ENCODE measurements at places on chromosomes 5 and 9. TPM values are rescaled to one million over a fixed set of nuclear protein-coding genes. Genes with fewer than 3 reads are reported as not detected.

- no peak for DNase-seq
Measured at GRCh38 chr5:150544611-150545219, 36.8 kb downstream of the NDST1 start.

DNA sequence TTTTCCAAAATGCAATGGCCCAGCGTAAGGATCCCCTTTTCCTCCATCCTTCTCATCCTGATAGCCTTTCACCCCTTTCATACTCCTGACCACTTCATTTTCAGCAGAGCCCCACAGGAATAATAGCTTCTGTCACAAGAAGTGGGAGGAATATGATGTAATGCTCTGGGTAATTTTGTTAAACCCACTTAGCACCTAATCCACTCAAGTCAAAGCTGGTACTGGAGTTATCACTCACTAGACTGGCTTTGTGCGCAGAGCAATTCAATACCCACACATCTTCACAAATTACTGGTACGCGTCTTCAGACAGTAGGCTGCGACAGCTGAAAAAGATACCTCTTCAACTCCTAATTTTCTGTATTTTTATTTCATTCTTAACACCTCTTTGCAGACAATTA is 2232.8 kb upstream of the WWC1 start:
- no peak for DNase-seq

The ADAMTSL2 gene
- not detected for polyA plus RNA-seq

DNA sequence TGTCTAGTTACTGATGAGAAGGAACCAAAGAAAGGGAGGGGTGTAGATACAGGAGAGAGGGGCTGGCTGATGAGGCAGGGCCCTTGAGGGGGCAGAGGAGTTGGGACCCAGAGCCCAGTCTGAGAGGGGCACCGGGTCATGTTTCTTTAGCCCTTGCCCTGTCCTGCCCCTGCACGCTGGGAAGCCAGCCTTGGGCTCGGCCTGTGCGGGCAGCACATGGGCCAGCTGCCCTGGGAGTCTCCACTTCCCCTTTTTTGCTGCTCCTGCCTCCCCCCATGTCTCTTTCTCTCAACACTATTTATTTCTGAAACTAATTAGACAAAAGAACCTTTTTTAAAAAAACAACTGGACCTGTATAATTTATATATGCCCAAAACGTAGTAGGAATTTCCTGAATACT is 20.5 kb downstream of the MVB12B start:
- DNase-seq: no peak

DNA sequence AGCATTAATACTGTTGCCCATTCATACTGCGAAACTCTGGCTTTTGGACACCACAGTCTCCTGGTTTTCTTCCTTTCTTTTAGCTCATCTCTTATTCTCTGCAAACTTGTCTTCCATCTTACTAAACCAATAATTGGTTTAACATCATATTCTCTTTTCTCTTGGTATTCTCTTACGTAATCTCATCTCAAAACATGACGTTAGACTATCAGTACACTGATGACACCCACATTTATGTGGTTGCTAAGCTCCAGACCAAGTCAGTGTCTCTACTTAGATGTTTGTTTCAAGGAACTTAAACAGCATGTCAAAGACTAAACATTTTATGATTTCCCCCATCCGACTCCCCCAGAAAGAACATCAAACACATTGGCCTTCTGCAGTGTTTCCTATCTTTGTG is 2.1 kb downstream of the PRRC1 start:
- no peak for DNase-seq

GRCh38 chr5:173328844-173329490 is 753 bp upstream of the STC2 start:
- no peak for DNase-seq

The DAB2 gene
- 7.5 TPM for polyA plus RNA-seq

- no peak for DNase-seq
Measured at GRCh38 chr9:91045041-91045440, 243.4 kb downstream of the SYK start.

The MRRF gene
- polyA plus RNA-seq: 62.9 TPM

DNA sequence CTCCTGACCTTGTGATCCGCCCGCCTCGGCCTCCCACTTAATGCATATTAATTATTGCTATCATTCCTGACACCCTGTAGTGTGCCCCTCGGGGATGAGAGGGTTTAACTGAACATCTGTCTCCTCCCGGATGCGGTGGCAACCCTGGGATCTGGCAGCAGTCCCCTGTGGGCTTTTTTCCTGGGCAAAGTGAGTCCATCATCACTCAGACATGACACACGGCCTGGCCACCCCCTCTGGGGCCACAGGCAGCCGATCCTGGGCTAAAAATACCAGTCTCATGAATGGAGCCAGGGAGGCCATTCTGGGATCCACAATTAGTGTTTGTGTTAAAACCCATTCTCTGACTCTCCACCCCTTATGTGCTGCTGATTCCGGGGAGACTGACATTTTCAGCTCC is 161.2 kb downstream of the RGS3 start:
- no peak for DNase-seq

GRCh38 chr9:117076571-117077290 is 338.1 kb downstream of the ASTN2 start:
- DNase-seq: no peak

GRCh38 chr5:87113861-87114260 is 153.8 kb upstream of the RASA1 start:
- no peak for DNase-seq

The TEX48 gene
- polyA plus RNA-seq: not detected

DNA sequence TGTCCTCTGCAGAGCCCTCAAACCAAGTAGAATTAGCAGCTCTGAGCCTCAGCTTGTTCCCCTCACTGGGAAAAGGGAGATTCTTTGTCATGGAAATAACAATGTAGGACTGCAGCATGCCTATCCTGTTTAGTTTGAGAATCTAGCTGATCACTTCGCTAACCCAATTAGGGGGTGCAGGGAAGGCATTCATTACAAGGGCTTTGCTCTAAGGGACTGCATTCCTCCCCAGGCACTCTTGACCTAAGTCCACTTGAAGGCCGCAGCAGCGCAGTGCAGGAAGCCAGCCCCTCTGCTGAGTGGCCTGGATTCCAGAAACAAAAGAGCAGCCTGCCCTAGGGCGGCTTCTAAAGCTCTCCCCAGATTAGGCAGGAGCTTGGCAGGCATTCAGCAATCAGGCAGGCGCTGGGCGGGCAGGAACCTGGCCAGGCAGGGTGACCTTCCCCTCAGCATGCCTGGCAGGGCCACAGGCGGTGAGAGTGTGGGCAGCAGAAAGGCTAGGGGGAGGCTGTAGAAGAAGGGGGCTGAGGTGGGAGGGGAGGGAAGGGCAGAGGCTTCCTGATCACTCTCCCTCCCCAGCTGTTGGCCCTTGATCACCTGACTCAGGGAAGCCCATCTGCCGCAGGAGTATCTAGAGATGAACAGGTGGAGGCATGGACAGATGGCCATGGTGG is 24.8 kb downstream of the CCNJL start:
- no peak for DNase-seq

GRCh38 chr9:68844631-68845612 is 139.9 kb downstream of the PIP5K1B start:
- DNase-seq: no peak

DNA sequence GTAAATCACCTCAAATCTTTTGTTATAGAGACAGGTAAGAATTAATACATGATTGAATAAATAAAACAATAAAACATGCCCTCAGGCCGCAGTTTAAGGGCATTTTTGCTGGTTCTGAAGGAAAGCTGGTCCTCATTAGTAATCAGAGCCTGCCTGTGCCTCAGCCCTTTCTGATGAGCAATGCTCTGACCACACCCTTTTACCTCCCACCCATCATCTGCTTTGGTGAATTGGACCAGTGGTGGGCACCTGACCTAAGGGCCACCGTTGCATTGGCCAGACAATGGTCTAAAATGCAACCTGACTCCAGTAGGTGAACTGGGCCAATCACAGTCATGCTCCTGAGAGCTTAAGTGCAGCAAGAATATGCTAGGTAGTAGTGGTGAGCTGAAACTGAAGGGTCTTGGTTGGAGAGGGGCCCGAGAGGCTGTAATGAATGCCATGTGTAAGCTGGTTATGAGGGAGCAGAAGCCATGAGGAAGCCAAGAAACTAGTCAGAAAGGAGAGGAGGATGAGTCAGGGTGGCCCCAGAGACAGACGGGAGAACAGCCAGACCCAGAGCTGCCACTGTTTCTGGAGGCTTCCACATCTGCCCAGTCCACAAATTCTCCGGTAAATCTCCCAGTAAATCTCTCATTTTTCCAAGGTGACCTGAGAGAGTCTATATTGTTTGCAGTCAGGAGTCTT is 45.5 kb upstream of the ZSWIM6 start:
- DNase-seq: no peak

The SLC6A7 gene
- not detected for polyA plus RNA-seq

DNA sequence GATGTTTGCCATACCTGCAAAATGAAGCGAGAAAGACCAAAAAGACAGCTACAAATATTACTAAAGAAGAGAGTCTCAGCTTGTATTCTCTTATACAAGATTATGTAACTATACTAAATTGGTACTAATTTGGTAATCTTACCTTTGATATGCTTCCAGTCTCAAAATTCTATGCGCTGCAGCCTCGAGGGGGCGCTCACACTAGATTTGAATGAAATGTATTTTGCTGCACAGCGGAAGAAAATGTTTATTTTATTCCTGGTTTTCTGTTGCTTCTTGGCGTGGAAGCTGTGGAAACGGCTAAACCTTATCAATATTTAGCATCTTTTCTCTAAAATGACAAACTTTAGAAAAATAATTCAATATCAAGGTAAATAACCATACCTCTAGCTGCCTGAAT is 267.0 kb upstream of the NUDT12 start:
- no peak for DNase-seq

All from keratinocyte (primary cell).